ENCODE measurements at places on chromosomes 16 and 17.

DNA sequence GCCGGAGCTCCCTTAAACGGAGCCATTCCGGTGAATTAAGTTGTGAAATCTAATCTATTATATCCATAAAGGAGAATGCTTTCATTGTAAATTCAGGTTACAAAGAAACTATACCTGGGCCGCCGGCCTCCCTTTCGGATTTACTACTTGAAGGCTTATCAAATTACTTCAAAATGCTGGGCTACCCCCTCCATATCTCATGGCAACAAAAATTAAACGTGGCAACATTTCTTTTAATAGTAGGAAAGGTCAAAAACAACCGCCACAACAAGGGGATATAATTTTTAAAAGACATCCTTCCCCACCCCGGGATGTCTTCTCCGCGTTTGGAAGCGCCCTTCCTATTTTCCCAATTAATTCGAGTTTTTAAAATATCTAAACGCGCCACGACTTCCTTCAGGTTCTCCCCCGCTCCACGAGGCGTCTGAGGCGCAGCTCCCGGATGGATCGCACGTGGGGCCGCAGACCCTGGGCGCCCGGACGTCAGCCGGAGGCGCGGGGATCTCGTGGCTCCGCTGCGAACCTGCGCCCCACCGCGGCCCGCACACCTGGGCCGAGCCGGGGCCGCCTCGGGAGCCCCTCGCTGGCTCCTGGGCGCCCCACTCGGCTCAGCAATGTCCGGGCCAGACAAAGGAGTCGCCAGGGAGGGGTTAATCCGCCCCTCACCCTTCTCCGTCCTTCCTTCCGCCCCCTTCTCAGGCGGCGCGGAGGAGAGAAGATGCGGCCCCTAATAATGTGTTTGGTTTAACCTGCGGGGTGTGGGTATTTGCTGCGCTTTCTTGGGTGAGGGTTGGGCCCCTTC lies 47.4 kb upstream of the SLC38A10 start:
- no peak for DNase-seq

GRCh38 chr16:72131036-72131435 lies 37.4 kb downstream of the DHX38 start:
- DNase-seq = no peak

DNA sequence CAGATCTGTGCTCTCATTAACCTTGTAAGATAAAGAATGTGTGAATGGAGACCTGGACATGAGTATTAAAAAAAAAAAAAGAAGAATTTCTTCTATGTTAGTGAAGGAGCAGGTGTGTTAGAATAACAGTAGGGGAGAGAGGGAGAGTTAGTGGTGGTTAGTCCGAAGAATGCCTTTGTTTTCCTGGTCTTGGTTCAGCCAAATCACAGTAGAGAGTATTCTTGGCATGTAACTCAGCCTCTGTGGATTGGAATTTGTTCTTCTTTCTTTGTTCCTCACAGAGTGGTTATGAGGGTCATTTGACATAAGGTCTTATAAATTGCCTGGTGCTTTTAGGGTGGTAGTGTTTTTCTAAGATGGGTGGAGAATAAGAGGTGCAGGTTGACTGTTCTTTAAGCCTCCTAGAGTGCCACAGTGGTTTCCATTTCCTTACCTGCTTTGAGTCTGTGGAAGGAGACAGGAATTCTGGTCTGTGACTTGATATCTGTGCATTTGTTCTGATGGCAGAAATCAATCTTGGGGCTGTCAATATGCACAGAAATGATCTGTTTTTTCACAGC lies 17.6 kb downstream of the NUP93 start:
- DNase-seq = no peak

- no peak for DNase-seq
These were observed 67.5 kb downstream of the XYLT1 start for GRCh38 chr16:17403156-17403809.

GRCh38 chr16:88772871-88773811 lies 11.9 kb downstream of the PIEZO1 start:
- DNase-seq = no peak

GRCh38 chr17:72657467-72658317 lies 434.8 kb downstream of the SLC39A11 start:
- no peak for DNase-seq

GRCh38 chr17:76973040-76973439 lies 104.8 kb downstream of the MGAT5B start:
- DNase-seq = no peak

DNA sequence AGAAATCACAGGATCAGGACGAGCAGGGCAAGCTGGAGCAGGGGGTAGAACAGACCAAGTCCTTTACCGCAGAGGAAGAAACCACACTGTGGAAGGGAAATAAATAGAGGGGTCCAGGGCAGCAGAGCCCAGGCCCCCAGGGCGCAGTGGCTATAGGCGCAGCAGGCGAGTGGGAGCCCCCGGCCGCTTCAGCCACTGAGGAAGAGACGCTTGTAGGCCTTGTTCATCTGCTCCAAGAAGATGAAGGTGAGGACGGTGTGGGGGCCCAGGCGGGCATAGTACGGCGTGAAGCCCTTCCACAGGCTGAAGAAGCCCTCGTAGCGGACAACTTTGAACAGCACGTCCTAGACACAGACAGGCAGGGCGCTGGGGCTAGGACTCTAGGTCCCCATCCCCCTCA lies 2.3 kb downstream of the SLC25A11 start:
- DNase-seq = no peak

- DNase-seq = no peak
These were observed 440.2 kb upstream of the CCL2 start for GRCh38 chr17:33814852-33815251.

DNA sequence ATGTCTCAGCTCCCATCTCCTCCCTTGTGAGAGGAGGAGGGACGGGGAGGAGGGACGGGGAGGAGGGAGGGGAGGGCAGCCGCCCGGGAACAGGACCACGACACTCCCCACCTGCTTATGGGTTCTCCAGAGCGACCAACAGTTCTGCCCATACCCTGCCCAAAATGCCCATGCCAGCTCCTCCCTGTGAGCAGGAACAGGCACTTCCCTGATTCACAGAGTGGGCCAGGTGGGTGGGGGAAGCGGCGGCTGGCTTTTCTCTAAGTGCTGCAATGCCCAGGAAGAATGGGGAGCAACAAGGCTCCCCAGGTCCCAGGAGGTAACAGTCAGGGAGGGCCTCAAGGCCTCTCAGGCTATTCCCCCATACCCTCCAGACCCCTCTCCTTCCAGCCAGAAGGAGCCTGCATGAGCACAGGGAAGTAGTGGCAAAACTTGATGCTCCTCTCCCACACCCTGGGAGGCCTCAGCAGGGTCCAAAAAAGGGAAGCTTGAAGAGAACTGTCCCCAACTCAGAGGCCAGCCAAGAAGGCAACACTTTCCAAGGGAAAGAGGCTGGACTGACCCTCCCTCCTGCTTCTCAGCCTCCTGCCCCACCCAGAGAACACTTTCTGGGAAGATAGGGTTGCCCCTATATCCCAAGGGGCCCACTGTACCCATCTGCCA lies 53.8 kb downstream of the MYO18A start:
- no peak for DNase-seq

DNA sequence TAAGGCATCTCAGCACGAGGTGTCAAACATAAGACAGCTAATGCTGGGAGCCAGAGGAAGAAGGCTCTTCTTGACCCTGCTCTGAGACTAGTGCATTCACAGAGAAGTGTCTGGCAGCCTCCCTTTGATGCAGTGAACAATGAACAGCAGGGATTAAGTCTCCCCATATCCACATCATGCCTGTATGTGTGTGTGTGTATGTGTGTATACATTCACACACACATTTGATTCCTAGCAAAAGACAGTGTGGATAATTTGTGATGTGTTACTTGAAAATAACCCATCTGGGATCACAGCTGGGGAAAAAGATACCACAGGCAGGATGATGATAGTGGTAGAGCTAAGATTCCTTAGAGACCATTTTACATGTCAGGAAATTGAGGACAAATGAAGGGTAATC lies 485.9 kb upstream of the GOT2 start:
- DNase-seq = no peak

DNA sequence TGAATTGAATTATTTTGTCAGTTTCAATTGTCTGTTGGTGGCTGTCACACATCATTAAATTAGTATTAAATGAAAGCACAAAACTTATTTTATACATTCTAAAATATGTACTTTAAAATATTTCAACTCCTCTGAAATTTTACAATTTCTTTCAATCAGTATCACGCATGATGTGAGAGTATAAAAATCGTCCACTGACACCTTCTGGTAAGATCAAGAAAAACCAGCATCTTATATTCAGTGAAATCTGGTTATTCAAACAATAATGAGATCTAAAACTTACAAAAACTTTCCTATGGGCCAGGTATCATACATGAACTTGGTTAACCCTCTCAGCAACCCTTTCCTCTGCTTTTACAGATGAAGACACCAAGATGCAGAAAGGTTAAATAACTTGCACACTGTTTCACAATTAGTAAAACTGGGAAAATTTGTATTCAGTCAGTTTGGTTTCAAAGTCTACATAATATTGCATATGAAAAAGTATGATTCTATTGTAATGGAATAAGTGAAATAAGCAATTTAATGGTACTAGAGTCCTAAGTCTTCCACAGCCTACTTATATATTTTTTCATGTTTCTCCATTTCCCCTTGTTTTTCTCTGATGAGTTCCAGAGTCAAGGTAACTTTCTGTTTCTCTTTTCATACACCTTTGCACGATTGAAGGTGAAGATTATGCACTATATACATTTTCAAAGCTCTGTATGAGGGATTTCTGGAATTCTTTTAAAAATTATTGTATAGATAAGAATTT lies 58.7 kb downstream of the EFCAB5 start:
- DNase-seq = no peak

DNA sequence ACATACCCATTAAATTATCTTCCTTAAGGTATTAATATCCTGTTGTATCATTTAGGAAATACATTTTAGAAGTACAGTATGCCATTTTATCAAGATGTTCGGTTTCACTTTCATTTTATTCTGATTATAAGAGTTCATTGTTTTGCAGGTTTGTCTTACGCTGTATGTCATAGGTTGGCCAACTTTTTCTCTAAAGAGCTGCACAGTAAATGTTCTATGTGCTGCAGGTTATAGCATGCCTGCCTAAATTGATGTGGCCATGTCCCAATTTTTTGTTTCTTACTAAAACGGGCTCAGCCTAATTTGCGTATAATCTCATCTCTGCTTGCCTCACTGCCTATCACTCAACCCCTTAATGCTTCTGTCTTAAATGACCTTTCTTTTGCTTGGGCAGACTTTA lies 126.4 kb downstream of the USP22 start:
- DNase-seq = no peak

- DNase-seq = no peak
These were observed 9.8 kb downstream of the SOX8 start for GRCh38 chr16:991345-991744.

GRCh38 chr16:1346422-1347285 lies 5.0 kb downstream of the TSR3 start:
- DNase-seq = no peak

- no peak for DNase-seq
These were observed 13.8 kb upstream of the CDR2 start for GRCh38 chr16:22388101-22388644.

DNA sequence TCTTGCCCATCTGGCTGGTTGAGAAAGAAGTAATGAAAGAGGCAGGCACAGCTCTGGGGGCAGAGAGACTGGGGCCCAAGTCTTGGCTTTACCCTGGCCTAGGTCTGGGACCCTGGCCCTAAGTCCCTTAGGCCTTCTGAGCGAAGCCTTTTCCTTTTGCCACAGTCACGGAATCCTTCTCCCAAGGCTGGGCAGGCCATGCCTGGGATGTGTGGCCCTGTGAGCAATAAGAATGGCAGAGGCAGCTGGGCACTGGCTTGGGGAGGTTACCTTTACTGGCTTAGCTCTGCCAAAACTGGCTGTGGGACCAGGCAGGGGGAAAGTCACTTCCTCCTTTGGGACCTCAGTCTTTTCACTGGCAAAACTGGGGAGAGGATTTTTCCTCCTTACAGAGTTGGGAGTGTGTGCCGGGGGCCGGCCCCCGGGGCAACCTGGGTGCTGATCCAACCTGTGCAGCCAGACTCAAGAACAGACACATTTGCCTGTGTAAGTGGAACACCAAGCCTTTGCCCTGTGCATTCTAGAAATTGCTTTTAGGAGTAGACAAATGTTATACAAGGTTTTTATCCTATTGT lies 12.9 kb downstream of the FOXF1 start:
- no peak for DNase-seq

- DNase-seq = peak; percentile 49
These were observed 26.7 kb downstream of the SAP30BP start for GRCh38 chr17:75693500-75694481.

GRCh38 chr17:37318931-37319594 lies 56.7 kb upstream of the C17orf78 start:
- no peak for DNase-seq

- no peak for DNase-seq
These were observed 274.2 kb upstream of the KCNJ16 start for GRCh38 chr17:69800870-69801269.
